Activated T-cell treated with anti-CD3 and anti-CD28 coated beads, Interleukin-2, amount 50 U/mL, for 72 hours (primary cell): ENCODE measurements at places on chromosomes 2 and 18. TPM values are rescaled to one million over a fixed set of nuclear protein-coding genes. Genes with fewer than 3 reads are reported as not detected.

DNA sequence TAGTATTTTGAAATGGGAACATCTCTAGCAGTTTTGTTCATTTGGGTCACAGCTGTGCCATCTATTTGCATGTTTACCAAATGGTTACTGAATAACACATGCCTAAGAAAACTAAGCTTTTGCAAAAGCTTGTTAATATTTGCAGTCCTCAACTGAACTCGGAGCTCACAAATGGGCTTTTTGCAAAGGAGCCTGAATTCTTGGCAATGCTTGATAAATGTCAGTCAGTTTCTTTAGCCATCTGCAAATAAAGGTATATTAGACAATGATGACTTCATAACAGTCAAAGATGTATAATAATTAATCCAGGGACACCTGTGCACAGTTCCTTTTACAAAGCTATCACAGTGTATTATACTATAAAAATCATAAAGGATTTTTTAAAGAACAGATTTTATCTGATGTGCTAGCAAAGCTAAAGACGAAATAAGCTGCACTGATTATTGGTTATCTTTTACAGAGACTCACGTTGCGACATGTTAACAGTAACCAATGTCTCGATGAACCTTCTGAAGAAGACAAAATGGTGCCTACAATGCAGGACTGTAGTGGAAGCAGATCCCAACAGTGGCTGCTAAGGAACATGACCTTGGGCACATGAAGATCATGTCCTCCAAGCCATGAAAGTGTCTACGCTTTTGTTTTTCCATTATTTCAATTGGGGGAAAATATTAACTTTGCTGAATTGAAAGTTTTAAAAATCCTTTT, 248.4 kb upstream of the KCNJ3 start:
- DNase-seq: no peak

DNA sequence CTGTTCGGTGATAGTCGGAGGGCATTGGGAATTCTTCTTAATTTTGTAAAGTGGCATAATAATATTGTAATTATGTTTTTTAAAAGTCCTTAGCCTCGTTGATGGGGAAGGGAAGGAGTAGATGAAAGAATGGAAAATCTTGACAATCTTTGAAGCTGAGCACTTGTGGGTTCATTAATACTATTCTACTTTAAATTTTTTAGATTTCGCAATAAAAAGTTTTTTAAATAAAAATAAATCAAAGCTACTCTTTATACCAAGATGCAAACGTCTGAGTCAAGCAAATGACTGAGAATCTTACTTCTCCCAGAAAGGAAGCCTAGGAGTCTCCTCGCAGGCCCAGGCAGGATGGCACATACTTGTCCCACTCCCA, 98.5 kb upstream of the GPR45 start:
- no peak for DNase-seq

- DNase-seq: no peak
Measured at GRCh38 chr2:12463189-12463588, 253.5 kb upstream of the TRIB2 start.

DNA sequence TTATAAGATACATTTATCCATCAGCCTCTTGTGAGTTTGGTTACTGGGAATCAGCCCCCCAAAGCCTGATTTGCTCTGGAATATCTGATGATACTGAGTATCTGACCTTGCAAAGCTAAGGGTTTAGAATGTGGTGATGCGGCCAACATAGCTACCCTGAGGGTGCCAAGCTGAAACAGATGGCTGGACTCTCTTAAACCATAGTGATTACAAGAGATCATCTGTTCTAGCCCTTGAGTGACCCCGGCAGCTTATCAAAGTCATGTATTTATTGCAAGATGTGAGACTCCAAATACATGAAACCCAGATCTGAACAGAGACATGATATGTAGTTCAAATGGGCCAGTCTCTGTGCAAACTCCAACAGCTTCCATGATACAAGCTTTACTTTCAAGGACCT, 78.2 kb upstream of the CABLES1 start:
- no peak for DNase-seq

DNA sequence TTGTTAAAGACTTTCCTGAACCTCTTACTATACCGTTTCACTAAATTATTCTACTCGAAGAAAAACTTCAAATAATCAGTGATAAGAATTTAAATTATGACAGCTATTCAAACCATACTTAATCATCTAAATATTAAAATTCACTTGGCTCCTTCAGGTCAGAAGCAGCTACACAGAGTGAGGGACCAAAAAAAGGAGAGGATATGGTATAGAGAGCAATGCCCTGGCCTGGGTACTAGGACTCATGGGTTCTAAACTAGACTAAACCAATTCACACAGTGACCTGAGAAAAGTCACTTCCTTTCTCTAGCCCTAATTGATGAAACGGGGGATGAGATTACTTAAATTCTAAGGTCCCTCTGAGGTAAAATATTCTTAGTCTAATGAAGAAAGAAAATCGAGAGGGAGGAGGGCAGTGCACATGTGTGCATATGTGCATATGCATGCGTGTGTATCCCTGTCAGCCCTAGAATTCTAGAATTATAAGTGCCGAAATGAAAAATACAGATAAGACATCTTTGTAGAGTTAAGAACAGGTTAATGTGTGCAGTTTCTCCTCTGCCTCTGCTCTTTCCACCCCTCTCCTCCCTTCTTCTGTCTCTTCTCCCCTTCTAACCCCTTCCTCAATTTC, 11.2 kb downstream of the STRN start:
- no peak for DNase-seq

The IL37 gene
- total RNA-seq: not detected

The EFHD1 gene
- total RNA-seq: 1.8 TPM

The GPBAR1 gene
- 1.4 TPM for total RNA-seq

The TDRD15 gene
- total RNA-seq: not detected
